Effector CD8-positive, alpha-beta T cell (primary cell): ENCODE measurements at places on chromosomes 6 and 20.

GRCh38 chr6:36851626-36852025 is 12.4 kb upstream of the CPNE5 start:
- DNase-seq = no peak

- no peak for DNase-seq
These were observed 84.1 kb downstream of the SLC23A2 start for GRCh38 chr20:4916971-4917881.

DNA sequence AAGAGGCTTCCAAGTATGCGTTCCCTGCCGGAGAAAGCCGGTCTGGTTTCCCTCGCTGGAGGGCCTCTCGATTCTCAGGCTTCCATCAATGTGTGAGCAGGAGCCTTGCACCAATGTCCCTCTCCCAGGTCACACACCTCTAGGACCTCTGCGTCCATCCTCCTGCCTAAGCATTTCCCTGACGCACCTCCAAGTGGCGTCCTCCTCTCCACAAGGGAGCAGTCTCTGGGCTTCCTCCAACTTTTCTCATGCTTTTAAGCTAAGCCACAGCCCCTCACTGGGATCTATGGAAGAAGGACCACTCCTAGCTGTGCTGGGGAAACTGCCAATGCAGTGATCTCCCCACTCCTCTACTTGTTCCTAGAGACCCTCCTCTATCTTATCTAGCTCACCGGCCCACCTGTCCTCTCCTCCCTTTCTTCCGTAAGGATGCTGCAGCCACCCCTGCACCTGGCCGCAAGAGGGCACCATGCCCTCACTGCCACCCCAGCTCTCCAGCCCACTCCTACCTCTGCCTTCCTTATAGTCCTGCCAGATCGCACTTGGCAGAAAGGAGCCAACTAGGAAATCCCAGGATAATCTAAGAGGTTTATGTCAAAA is 258.7 kb downstream of the LRFN2 start:
- no peak for DNase-seq

- no peak for DNase-seq
These were observed 71.3 kb upstream of the FOXC1 start for GRCh38 chr6:1538369-1538768.

- DNase-seq = no peak
These were observed 297.3 kb upstream of the JAG1 start for GRCh38 chr20:10971096-10971495.

- peak; percentile 28 for DNase-seq
These were observed at the start of gene IRF4 for GRCh38 chr6:391559-392440. IRF4 (plus strand) TSS chr6:391752; CDS start chr6:393153, 1,401 bp downstream.

GRCh38 chr6:328136-328670 is 35.9 kb downstream of the DUSP22 start:
- DNase-seq = no peak

DNA sequence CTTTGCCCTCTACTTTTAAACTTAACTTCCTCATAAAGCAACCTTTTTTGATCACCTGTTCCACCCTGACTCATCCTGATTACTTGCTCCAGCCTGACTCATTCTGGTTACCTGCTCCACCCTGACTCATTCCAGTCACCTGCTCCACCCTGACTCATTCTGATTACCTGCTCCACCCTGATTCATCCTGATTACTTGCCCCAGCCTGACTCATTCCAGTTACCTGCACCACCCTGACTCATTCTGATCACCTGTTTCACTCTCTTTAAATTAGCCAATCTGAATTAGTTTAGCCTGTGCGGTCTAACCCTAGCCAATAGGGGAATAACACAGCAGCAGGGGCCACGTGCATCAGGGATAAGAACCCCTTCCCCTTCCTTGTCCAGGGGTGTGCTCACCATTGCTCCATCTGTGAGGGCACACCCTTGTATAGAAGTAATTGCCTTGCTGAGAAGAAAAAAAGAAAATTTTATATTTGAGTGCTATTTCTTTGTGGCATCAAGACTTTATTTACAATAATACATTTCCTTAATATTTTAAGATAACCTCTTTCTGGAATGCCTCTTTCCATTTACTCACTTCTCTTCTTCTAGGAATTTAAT is 17.9 kb downstream of the HLA-G start:
- DNase-seq = no peak

GRCh38 chr20:62694868-62695267 is 13.8 kb upstream of the NTSR1 start:
- DNase-seq = no peak

GRCh38 chr6:108675226-108676200 is 114.8 kb downstream of the FOXO3 start:
- DNase-seq = no peak

- no peak for DNase-seq
These were observed 152.8 kb downstream of the SYCP2 start for GRCh38 chr20:59780494-59781185.

DNA sequence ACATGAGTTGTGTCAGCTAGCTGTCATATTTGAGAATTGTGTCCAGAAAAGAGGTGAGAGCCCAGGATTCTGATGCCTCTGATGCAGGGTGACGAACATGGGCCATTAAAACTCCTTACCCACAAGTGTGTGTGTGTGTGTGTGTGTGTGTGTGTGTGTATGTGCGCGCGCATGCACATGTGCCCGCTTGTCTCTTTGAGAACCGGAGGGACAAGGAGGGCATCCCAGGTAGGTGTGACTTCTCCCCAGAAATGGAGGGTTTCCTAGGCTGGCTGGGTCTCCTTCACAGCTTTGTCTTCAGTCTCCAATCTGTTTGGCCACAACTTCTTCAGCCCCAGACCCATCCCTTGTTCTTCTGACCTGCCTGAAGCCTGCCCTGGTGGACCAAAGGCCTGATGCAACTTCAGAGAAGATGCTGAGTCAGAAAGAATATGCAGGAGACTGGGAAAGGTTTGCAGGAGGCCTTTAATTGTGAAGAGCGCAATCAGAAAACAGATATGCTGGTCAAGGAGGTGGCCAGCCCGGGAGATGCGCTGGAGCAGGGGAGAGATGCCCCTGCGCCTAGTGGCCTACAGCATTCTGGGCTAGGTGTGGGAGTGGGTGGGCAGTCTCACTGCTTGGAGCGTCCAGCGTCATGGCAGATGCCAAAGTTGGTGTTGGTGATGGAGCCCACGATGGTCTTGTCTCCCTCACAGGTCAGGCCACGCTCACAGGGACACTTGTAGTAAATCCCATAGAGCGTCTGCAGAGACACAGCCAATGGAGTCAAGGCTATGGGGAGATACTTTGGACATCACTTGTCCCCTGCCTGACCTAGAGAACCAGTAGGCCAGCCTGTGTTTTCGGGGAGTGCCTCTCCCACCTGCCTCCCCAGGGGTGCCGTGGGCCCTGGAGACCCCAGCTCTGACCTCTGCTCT is 2.3 kb downstream of the CLPS start:
- no peak for DNase-seq

GRCh38 chr6:52312461-52312860 is 27.9 kb upstream of the MCM3 start:
- no peak for DNase-seq

- no peak for DNase-seq
These were observed 407.4 kb upstream of the RGS17 start for GRCh38 chr6:153538491-153538890.

DNA sequence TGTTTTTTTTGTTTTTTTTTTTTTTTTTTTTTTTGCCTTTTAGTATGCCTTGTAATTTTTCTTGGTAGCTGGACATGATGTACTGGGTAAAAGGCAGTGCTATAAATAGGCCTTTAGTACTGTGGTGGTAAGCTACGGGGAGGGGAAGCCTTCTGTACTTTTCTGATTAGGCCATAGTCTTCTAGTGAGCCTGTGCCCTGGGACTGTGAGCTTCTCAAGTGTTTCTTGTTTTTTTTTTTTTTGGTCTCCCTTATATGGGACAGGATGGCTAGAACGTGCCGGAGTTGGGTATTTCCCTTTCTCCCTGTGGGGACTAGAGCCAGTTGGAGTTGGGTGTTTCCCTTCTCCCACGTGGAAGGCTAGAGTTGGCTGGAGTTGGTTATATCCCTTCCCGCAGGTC is 59.4 kb upstream of the PRELID3B start:
- no peak for DNase-seq

GRCh38 chr6:166621114-166621540 is 5.9 kb downstream of the RPS6KA2 start:
- no peak for DNase-seq

GRCh38 chr6:75755704-75756103 is 6.7 kb downstream of the MYO6 start:
- no peak for DNase-seq

DNA sequence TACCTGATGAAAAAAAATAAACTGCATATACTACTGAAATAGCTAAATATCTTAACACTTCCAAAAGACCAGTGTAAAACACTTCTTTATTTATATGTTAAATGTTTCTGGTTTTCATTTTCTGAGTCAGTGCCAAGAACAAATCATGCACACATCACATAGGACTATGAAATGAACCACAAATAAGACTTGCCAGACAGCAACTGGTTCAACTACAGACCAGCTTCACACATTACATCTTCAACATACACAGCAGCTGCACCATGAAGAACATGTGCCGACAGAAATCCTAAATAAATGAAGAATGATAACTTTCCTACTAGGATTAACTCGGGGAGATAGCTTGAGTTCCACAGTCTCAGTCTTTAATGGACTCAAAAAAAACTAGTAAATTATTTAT is 168.3 kb upstream of the STXBP5 start:
- no peak for DNase-seq

- no peak for DNase-seq
These were observed 67.9 kb downstream of the BANF2 start for GRCh38 chr20:17767624-17768023.

GRCh38 chr6:151002057-151002450 is 136.6 kb downstream of the MTHFD1L start:
- DNase-seq = no peak

DNA sequence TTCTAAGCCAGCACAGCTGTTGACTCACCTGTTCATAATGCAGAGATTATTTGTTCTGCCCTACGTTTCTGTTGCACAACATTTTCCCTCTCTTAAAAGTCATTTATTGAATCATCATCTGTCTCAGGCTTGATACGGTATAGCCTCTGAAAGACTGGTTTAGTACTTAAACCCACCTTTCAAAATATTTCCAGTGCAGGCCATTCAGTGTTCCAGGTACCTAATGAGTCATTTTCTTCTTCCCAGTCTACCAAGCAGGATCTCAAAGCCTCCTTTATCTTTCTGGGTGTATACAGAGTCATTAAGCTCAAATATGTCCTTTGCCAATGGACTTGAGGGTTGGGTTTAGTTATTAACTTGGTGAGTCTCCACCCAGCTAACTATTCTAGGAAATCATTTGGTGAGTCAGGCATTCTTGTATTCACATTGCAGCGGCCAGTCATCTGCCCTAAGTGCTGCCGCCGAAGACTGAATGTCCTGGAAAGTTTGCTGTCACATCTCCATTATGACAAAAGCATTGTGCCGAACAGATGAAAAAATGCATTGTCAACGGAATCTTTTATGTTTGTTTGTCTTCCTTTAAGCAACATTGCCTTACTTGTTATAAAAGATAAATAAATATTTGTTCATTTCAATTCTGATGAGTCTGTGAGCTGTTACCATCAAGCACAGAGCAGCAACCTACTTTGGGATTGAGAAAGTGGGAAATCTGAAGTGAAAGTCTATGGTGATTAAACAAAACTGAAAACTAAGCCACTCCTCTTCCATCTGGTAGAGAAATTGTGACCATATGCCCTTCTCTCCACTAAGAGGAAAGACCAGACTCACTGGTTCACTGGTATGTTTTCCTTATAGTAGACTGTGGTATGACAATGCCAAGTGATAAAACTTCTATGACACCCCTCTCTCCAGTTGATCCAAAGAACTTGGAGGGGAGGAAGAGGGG is 14.3 kb upstream of the FAM135A start:
- DNase-seq = no peak

DNA sequence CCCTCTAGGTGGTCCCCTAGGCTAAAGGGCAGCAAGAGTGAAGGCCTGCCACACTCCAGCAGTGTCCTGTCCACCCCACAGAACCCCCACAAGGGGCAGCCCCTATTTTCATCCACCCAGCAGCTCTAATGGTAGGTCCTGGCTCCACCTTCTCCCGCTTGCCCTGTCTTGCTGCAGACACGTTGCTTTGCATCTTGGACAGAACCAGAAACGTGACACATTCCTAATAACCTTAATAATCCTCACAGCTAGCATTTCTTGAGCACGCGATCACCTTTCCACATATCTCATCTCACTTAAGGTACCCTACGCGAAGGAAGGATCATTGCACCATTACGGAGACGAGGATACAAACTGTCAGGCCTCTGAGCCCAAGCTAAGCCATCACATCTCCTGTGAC is 11.7 kb upstream of the SLC22A23 start:
- no peak for DNase-seq

DNA sequence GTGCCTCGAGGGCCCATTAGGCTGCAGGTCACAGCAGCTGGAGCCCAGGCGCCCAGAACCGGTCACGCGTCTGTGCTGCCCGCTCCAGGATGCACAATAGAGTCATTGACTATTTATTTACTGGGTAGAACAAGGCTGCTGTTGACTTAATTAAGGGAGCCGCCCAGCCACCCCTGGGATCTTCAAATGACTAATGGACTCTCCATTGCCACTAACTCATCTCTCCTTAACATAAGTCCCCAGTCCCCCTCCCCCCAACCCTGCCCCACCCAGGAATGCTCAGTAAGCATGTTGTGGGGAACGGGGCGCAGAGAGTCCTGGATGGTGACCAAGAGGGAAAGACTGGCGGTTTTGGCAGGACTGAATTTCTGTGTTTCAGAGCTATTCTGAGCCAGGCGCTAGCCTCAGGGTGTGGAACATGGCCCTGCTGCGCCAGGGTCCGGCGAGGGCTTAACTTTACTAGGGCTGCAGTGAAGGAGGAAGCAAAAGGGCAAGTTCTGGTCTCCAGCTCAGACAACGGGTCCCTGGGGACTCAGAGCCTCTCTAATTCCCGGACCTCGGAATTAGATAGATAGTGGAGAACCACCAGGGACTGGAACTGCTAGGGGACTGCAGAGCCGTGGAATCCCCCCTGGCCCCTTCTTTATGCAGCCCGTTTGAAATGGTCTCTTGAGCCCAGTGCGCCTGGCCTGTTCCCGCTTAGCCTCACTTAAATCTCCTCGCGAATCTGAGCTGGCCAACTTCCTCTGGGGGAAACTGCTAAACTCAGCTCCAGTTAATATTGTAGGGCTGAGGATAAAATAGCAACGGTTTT is 1.5 kb upstream of the GRIK2 start:
- DNase-seq = no peak

DNA sequence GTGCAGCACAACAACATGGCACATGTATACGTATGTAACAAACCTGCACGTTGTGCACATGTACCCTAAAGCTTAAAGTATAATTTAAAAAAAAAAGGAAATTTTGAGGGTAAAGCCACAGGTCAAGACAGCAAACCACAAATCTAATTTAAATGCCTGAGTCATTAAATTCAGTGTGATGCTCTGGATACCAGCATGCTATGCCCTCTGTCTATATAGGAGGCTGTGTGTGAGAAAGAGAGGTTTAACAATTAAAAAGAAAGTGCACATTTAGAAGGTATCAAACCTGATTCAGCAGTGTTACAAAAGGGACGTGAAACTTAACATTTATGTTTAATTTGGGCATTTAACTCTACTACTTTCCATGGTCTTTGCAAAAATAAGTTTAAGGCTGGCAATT is 276.3 kb downstream of the ADGRB3 start:
- no peak for DNase-seq

DNA sequence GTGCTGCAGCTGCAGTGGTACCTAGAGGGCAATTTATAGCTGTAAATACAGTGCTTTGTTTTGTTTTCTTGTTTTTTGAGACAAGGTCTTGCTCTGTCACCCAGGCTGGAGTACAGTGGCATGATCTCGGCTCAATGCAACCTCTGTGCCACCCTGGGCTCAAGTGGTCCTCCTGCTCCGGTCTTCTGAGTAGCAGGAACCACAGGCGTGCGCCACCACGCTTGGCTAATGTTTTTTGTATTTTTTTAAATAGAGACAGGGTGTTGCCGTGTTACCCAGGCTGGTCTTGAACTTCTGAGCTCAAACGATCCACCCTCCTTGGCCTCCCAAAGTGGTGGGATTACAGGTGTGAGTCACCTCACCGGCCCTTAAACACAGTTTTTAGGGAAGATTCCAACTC is 26.8 kb downstream of the CHRNA4 start:
- DNase-seq = no peak
